Fibroblast of mammary gland (primary cell): ENCODE measurements at places on chromosomes 7 and 10.

GRCh38 chr7:150365673-150366398, 2.8 kb upstream of the REPIN1 start:
- DNase-seq: no peak

- no peak for DNase-seq
These were observed 157.6 kb downstream of the FAM107B start for GRCh38 chr10:14616955-14617730.

GRCh38 chr10:22894714-22895113, 33.1 kb upstream of the ARMC3 start:
- DNase-seq: no peak

DNA sequence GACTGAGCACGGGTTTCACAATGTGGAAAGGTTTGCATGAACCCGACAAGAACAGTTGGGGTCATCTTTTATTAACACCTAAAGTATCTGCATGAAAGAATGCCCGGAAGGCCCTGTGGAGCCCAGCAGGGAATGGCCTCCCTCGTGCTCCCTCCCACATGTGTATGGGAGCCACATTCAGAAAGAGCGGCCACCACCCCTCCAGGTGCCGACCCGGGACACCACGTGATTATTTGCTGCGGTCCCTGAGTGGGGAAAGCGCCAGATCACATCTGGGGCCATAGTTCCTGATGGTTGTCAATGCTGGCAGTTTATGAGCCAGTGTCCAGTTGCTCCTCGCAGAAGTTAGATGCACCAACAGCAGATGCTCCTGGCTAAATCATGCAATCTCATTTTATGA, 571.4 kb downstream of the TCERG1L start:
- no peak for DNase-seq

DNA sequence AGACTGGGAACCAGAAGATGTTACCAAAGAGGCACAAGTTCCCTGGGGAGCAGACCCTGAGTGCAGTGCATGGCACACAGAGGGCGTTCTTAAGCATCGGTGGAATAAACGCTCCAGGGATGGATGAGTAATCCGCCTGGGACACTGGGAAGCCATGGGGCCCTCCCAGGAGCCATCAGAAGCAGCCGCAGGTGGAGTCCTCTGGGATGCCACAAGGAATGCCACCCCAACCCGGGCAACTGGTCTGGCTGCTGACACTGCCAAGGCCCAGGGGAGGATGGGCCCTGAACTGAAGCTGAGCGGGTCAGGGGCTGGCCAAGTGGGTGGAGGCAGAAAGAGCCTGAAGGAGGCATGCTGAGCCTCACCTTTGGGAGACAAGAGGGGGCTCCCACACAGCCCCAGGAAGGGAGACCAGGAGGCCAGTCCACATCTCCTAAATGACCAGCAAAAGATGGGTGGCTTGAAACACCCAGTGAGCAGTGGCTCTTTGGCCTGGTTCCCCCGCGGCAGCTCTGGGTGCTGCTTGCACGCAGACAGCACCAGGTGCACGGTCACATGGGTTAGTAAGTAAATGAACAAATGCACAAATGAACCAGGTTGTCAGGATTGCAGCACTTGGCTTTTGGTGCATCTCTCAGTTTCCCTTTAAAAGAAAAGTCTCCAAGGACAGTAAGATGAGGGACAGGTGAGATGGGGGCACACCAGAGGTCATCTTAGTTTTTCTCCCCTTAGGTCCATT, 141.3 kb upstream of the ZMIZ1 start:
- no peak for DNase-seq

GRCh38 chr10:133229265-133230043, 563 bp upstream of the UTF1 start:
- DNase-seq: no peak

DNA sequence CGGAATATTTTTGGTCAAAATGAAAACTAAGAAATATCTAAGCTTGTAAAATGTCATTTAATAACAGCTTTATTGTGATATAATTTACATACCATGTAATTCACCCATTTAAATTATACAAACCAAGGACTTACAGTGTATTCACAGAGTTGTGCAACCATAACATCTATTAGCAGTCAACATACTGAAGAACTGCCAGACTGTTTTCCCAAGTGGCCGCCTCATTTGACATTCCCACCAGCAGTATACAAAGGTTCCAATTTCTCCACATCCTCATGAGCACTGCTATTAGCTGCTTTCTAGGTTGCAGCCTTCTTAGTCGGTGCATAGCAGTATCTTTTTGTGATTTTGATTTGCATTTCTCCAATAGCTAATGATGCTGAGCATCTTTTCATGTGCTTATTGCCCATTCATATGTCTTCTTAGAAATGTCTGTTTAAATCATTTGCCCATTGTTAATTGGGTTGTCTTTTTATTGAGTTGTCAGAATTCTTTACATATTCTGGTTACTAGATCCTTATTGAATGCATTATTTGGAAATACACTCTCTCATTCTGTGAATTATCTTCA, 153.0 kb upstream of the FGFR2 start:
- peak; percentile 60 for DNase-seq

GRCh38 chr7:148146346-148146745, 444.2 kb upstream of the C7orf33 start:
- DNase-seq: no peak

GRCh38 chr10:123240776-123241175, 86.6 kb downstream of the BUB3 start:
- DNase-seq: no peak

DNA sequence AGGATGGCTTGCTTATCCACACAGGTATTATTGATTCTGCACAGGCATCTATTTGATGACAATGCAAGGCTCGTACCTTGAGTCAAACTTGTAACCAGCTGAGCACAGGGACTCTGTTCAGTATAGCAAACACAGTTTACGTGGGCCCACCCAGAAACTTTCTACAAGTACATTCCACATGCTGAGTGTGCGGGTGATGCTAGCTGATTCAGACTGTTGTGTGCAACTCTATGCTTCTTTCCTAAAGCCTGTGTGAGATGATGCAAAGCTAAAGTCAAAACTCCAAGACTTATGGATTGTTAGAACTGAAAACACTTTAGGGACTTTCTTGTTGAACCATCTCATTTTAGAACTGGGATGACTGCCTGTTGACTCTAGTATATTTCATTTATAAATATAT, 21.5 kb upstream of the CALD1 start:
- DNase-seq: peak; percentile 30

DNA sequence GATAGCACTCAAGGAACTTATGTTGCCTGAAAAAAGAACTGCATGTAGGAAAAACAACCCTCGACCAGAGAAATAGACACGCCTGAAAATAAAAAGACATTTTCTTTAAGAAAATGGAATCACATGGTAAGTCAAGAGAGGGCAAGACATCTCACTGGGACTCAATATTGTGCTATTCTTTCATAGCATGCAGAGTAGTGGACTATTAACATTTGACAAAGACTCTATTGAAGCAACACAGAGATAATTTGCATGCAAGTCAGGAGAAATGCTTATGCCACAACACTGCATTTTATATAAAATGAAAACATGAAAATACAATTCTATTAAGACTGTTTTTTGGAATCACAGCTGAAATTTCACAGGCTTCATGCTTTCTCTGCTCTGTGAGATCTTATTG, 77.9 kb upstream of the RHOBTB1 start:
- DNase-seq: no peak

DNA sequence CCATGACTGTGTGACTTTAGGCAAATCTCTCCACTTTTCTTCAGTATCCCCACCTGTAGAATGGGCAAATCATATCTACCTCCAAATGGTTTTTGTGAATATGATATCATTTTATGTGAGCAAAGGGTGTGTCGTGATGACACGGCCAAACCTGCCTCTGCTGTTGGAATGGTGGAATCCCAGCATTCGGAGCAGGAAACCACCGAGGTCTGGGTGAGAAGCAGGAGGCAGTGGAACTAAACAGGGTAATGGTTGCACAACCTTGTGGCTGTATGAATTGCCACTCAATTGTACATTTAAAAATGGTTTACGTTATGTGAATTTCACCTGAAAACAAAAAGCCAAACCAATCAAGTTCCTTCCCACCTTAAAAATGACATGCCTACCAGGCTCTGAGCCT, 131.4 kb upstream of the ZMIZ1 start:
- DNase-seq: no peak

DNA sequence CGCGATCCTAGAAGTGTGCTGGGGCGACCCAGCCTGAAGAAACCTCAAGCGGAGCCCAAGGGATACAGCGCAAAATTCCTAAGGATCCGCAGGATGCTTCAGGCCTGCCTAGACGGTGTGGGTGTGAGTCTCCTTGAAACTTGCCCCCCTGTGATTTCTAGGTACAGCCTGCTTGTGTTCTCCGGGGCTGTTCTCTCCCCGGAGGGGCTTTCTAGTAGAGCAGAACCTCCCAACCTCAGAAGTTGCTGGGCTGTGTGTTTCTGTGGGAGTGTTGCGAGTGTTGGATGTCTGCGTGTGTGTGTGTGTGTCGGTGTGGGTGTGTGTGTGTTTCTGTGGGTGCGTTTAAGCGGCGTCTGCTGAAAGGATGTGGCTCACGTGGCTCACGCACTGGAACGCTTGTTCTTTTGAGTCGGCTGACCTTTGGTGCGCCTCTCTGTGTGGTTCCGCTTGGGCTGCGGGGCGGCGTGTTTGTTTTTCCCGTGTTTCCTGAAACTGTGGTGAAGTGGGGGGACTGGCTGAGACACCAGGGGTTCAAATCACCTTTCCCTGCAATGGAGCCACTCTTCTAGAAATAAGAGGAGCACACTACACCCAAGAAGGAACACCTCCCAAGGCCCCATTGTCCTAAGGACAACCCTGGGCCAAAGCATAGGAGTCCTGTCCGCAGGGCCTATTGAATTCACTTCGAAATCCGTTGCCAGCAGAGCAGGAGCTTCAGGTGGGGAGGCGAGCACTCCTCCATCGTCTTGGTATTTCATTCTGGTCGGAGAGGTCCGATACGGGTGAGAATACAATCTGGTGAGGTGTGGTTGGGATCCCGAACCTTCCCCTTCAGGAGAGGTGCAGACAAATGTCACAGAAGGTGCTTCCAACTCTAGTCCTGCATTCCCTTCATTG, 25.1 kb upstream of the ZNF273 start:
- no peak for DNase-seq

DNA sequence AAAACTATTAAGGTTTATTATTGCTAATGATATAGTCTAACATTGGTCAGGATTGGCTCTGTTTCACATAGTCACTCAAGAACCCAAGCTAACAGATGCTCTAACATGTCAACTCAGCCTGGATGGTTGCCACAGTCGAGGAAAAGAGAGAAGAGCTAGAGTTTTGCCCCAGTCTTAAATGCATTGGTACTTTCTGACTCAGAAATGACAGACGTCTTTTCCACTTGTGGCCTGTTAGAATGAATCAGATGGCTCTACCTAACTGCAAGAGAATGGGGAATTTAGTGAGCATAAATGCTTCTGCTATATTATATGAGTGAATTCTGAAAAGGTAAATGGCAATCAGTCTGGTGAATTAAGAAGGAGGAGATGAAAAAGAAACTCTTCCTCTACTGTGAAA, 13.9 kb downstream of the HECTD2 start:
- peak; percentile 43 for DNase-seq

DNA sequence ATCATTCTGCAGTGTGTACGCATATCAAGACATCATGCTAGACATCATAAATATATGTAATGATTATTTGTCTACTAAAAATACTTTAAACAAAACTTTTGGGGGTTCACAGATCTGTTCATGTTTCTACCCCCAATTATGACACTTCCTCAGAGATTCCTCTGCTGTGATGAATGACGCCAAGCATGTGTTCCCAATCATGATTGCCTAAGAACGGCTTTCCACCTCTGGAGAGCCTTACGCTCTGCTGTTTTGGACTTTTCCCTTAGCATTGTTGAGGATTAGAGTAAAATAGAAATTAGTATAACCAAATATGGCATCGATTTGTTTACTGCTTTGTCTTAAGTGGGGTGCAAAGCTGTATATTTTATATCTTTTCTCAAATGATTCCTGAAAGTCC, 236.3 kb upstream of the IGFBP3 start:
- peak; percentile 73 for DNase-seq

DNA sequence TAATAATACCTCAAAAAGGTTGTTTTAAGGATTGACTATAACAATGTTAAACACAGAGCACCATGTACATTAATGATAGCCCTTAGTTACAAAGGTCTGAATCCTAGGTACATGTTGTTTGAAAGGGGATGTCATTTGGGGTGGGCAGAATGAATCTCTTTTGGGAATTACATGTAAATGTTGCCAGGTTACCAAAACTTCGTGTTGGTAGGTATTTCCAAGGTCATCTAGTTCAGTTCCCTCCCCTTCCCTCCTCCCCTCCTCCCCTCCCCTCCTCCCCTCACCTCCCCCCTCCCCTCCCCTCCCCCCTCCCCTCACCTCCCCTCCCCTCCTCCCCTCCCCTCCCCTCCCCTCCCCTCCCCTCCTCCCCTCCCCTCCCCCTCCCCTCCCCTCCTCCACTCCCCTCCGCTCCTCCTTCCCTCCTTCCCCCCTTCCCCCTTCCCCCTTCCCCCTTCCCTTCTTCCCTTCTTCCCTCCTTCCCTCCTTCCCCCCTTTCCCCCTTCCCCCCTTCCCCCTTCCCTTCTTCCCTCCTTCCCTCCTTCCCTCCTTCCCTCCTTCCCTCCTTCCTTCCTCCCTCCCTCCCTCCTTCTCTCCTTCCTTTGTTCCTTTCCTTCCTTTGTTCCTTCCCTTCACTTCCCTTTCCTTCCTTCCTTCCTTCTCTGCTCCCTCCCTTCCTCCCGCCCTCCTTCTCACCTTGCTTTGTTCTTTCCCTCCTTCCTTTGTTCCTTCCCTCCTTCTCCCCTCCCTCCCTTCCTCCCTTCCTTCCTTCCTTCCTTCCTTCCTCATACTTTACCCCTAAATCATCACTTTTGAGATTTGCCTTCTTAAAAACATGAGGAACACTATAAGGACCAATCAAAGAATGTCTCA, 8.1 kb downstream of the VTI1A start:
- no peak for DNase-seq

DNA sequence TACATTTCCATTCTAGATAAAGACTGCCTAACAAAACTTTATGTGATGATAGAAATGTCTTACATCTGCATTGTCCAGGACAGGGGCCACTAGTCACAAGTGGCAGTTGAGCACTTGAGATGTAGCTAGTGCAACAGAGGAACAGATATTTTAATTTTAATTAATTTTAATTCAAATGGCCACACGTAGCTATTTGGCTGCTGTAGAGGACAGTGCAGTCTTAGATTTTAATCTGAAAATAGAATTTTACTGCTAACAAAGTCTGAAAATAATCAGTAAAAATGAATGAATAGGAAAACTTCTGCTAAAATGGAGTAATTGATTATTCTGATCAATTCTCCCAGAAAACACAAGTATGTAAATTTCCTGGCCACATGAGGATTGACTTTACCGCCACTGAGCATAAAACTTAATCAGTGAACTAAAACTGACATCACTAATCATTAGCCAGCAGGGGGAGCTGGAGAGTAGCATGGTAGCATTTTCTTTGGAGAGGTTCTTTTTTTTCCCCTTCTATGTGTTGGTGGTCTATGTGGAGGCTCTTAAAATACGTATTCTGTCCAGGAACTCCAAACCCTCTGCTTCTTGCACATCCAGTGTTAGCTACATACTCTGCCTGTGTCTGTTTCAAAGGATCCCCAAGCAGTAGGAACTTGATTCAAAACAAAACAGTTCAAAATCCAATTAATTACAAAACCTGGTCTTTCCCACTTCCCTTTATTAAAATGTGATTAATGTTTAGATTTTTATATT, 52.1 kb downstream of the TSPAN12 start:
- peak; percentile 67 for DNase-seq
